ENCODE measurements at places on chromosomes 6 and 20. TPM values are rescaled to one million over a fixed set of nuclear protein-coding genes. Genes with fewer than 3 reads are reported as not detected.

NMBR gene
- not detected for total RNA-seq

RIPPLY2 gene
- total RNA-seq: not detected

MC3R gene
- total RNA-seq: not detected

CCM2L gene
- 38.6 TPM for total RNA-seq

SNAI1 gene
- total RNA-seq: 64.4 TPM

MARCKS gene
- total RNA-seq: 42.7 TPM

HLA-DQA1 gene
- total RNA-seq: 2.0 TPM

ID4 gene
- total RNA-seq: 103 TPM

POU3F2 gene
- total RNA-seq: not detected

PTCRA gene
- not detected for total RNA-seq

MAK gene
- total RNA-seq: not detected

GRCh38 chr6:509676-510075 lies 118.1 kb downstream of the IRF4 start:
- no peak for DNase-seq
- no peaks in the 10 kb centered on the region for H3K27me3 ChIP-seq
- no peaks in the 10 kb centered on the region for H3K36me3 ChIP-seq
- no peaks in the 10 kb centered on the region for H3K4me1 ChIP-seq
- no peak overlapping the region for H3K27ac ChIP-seq

DNA sequence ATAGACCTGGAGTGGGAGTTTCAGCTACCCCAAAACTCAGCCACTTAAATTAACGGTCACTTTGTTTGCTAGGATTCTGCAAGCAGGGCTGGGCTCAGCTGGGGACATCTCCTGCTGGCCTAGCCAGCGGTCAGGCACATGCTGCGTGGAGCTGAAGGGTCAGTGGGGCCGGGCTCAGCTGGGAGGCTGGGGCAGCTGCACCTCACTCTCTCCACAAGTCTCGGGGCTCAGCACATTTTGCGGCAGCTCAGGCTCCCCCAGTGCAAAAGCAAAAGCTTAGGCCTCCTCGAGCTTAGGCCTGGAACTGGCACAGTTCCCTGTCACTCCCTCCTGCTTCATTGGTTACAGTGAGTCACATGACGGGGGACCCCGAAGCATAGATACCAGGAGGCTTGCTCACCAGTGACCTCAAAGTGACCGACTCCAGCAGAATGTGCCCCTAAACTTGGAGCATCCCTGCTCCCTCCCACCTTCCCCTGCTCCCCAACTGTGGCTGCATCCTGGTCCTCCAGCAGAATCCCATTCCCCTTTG lies 80.6 kb upstream of the CST7 start:
- H3K27me3 ChIP-seq: no peaks in the 10 kb centered on the region
- H3K27ac ChIP-seq: no peak overlapping the region
- no peak overlapping the region for H3K4me3 ChIP-seq
- H3K36me3 ChIP-seq: no peaks in the 10 kb centered on the region
- DNase-seq: no peak

GRCh38 chr6:104527761-104528415 lies 331.8 kb downstream of the HACE1 start:
- H3K27me3 ChIP-seq: no peaks in the 10 kb centered on the region
- H3K4me1 ChIP-seq: peaks cover 5% of the 10 kb centered on the region
- DNase-seq: peak; percentile 9
- H3K36me3 ChIP-seq: no peaks in the 10 kb centered on the region

- no peak for DNase-seq
- no peaks in the 10 kb centered on the region for H3K4me1 ChIP-seq
- no peak overlapping the region for H3K27ac ChIP-seq
- no peaks in the 10 kb centered on the region for H3K27me3 ChIP-seq
Observed at GRCh38 chr6:135461208-135461607, 36.3 kb downstream of the AHI1 start.

DNA sequence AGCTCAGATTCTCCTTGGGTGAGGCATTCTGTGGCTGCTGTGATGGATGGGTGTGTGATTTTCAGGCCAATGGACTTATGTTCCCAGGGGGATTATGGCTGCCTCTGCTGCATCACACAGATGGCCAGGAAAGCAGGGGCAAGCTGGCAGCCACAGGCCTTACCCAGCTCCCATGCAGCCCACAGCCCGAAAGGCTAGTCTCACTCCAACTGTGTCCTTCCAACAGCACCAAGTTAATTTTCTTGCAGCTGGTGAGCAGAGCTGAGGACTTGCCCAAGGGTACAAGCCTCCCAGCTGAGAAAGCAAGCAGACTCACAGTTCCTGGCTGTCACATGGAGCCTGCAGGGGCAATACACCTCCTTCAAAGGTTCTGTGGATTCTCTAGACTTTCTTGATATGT lies 155.2 kb upstream of the KHDRBS2 start:
- no peak overlapping the region for H3K27ac ChIP-seq
- no peaks in the 10 kb centered on the region for H3K4me1 ChIP-seq
- DNase-seq: no peak
- no peak overlapping the region for H3K4me3 ChIP-seq
- H3K36me3 ChIP-seq: no peaks in the 10 kb centered on the region

DNA sequence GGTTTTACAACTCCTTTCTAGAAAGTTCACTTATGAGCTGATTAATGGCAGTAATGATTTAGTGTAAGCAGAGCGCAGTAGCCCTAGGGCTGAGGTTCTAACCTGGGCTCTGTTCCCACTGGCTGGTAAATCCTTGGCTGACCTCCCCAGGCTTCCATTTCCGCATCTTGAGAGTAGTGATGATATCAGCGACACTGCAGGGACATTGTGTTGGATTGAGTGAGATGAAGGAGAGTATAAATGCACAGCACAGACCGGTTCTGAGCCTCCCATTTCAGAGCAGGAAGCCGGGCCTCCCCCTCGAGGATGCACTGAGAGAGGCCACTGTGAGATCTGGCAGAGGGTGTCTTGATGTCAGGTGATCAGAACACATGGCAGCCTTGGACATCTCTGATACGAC lies 477.2 kb upstream of the SULF2 start:
- H3K4me1 ChIP-seq: no peaks in the 10 kb centered on the region
- H3K27ac ChIP-seq: no peak overlapping the region

DNA sequence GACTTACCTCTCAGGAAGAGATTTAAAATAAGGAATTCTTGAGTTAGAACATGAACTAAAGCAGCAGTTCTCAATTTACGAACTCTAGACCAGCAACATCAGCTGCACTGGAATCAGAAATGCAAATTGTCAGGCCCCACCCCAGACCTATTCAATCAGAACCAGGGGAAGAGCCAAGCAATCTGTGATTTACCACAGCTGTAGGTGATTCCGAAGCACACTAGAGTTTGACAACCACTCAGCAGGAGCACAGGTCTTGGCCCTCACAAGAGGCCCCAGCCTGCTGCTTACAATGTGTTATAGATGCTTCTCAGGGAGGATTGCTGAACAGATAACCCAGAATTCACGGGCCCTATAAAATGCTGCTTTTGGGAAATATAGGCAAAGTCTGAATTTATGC lies 279.2 kb downstream of the PTPRK start:
- DNase-seq: no peak
- H3K4me1 ChIP-seq: peaks cover 6% of the 10 kb centered on the region
- no peaks in the 10 kb centered on the region for H3K36me3 ChIP-seq

DNA sequence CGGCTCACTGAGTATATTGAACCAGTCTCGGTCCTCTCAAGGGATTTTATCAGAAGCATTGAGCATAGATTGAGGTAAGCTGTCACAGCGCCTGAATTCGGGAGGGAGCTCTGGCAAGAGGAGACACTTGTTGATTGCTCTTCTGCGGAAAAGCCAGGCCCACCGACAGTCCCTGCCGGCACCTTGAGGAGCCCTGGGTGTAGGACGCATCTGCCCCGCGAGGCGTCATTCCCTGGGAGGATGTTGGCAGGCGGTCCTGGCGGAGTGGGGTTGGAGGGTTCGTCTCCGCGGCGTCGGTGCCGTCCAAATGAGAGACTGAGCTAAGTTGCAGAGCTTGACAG lies 843 bp downstream of the FBXO9 start:
- no peaks in the 10 kb centered on the region for H3K4me1 ChIP-seq
- H3K27me3 ChIP-seq: no peaks in the 10 kb centered on the region
- no peaks in the 10 kb centered on the region for H3K36me3 ChIP-seq
- peak overlapping the region; percentile 94 for H3K27ac ChIP-seq
- DNase-seq: peak; percentile 73

GRCh38 chr6:3381233-3381921 lies 75.5 kb downstream of the SLC22A23 start:
- H3K27me3 ChIP-seq: no peaks in the 10 kb centered on the region
- no peak overlapping the region for H3K27ac ChIP-seq
- DNase-seq: no peak
- H3K4me1 ChIP-seq: no peaks in the 10 kb centered on the region
- H3K4me3 ChIP-seq: no peak overlapping the region

GRCh38 chr20:2337142-2337541 lies 41.3 kb downstream of the TGM3 start:
- no peaks in the 10 kb centered on the region for H3K27me3 ChIP-seq
- no peak overlapping the region for H3K27ac ChIP-seq
- H3K36me3 ChIP-seq: no peaks in the 10 kb centered on the region
- DNase-seq: no peak
- no peak overlapping the region for H3K4me3 ChIP-seq

- H3K27ac ChIP-seq: no peak overlapping the region
- H3K27me3 ChIP-seq: no peaks in the 10 kb centered on the region
- H3K36me3 ChIP-seq: no peaks in the 10 kb centered on the region
- H3K4me3 ChIP-seq: no peak overlapping the region
Observed at GRCh38 chr6:78492351-78493017, 374.9 kb upstream of the IRAK1BP1 start.

GRCh38 chr6:33391922-33392594 lies 435 bp downstream of the KIFC1 start:
- H3K36me3 ChIP-seq: no peaks in the 10 kb centered on the region
- H3K27ac ChIP-seq: peak overlapping the region; percentile 91
- DNase-seq: no peak
- peak overlapping the region; percentile 77 for H3K4me3 ChIP-seq
- peaks cover 6% of the 10 kb centered on the region for H3K4me1 ChIP-seq
- no peaks in the 10 kb centered on the region for H3K27me3 ChIP-seq

GRCh38 chr6:136624347-136624746 lies 74.1 kb upstream of the MAP7 start:
- H3K27ac ChIP-seq: no peak overlapping the region
- H3K36me3 ChIP-seq: peaks cover 16% of the 10 kb centered on the region
- no peaks in the 10 kb centered on the region for H3K27me3 ChIP-seq
- no peak overlapping the region for H3K4me3 ChIP-seq

DNA sequence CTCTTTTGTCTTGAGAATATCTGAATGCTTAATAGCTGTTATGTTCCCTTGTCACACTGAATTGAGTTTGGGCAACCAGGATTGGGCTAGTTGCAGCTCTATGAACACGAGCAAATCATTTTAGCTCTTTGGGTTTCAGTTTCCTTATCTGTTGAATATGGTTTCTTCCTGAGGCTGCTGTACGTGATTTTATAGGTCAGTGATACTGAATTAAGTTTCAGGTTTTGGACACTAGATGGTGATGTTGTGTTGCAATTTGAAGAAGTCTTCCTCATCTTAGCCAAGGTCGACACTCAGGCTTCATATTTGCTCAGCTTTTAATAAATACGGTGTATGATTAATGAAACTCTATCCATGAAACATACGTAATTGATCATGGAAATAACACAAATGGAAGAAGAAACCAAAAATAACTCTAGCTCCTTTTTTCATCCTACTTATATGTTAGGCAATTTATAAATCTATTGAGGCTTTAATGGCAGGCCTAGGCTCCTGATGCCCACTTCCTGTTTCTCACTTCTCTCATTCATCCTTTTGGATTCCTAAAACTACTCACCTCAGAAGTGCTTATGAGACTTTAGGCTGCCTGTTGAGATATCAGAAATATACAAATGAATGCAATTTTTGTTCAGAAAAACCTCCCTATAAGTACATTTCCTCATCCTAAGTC lies 354.1 kb upstream of the MAP3K7 start:
- H3K27me3 ChIP-seq: no peaks in the 10 kb centered on the region
- no peak for DNase-seq
- H3K4me1 ChIP-seq: no peaks in the 10 kb centered on the region
- no peak overlapping the region for H3K27ac ChIP-seq
- H3K36me3 ChIP-seq: no peaks in the 10 kb centered on the region

All from ascending aorta (tissue), 2 donors.